ENCODE measurements at places on chromosomes 2 and 18. TPM values are rescaled to one million over a fixed set of nuclear protein-coding genes. Genes with fewer than 3 reads are reported as not detected.

The FAM110C gene
- 3.6 TPM for total RNA-seq

The CD207 gene
- total RNA-seq, result 3.0 TPM

The FAM237A gene
- total RNA-seq, result not detected

The SOX11 gene
- total RNA-seq, result 0.03 TPM

GRCh38 chr18:44386401-44386800 lies 294.3 kb upstream of the SETBP1 start:
- DNase-seq, result no peak

GRCh38 chr18:58785171-58785805 lies 79.4 kb upstream of the ZNF532 start:
- DNase-seq, result no peak

GRCh38 chr2:189799531-189799930 lies 15.3 kb downstream of the PMS1 start:
- DNase-seq, result no peak

GRCh38 chr2:16105669-16106281 lies 165.4 kb downstream of the MYCN start:
- DNase-seq, result no peak

- DNase-seq, result no peak
Measured at GRCh38 chr2:201532686-201533304, 81.3 kb downstream of the STRADB start.

- DNase-seq, result no peak
Measured at GRCh38 chr18:71831039-71831438, 713.1 kb downstream of the CBLN2 start.

DNA sequence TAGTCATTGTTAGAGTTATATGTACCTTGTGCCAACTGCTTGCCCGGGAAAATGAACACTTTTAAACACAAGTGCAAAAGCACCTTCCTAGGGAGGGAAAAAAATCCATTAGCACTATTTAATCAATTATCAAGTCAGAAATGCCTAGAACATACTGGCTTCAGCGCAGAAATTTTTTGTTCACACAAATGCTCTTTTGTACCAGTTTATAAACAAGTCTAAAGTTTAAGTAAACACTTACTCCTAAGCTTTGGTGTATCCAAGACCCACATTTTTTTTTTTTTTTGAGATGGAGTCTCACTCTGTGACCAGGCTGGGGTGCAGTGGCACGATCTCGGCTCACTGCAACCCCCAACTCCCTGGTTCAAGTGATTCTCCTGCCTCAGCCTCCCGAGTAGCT lies 30.6 kb downstream of the GFPT1 start:
- no peak for DNase-seq

DNA sequence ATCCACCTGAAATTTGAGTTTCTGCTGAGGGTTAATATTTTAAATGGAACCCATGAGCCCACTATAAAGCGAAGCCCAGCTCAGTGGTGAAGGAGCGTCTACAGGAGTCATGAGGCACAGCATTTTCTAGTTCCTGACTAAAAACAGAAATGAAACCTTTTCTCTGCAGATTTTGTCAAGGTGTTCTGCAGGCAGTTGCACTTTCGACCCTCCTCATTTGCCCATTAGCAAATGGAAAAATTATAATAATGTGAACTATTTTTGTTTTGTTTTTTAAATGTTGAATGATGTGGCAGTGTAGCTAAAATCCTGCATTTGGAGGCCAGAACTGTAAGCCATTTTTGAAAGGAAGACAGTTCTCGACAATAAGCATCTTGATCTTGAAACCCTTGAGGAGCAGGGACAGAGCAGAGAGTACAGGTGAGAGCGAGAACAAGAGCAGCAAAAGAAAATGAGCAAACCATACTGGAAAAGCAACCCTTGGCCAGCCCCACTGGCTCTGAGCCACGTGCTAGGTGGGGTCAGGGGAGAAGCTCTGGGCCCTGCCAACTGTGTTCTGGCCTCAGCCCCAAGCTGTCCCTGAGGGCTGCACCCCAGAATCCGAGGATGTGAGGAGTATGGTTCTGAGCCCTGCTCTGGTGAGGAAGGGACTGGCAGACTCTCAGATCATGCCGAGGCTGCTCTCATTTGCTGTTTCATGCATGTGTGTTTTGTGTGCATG lies 26.4 kb upstream of the COPS8 start:
- DNase-seq, result no peak

Data from lower lobe of right lung (tissue), 2 donors.